ENCODE measurements at places on chromosomes 16 and 17.

DNA sequence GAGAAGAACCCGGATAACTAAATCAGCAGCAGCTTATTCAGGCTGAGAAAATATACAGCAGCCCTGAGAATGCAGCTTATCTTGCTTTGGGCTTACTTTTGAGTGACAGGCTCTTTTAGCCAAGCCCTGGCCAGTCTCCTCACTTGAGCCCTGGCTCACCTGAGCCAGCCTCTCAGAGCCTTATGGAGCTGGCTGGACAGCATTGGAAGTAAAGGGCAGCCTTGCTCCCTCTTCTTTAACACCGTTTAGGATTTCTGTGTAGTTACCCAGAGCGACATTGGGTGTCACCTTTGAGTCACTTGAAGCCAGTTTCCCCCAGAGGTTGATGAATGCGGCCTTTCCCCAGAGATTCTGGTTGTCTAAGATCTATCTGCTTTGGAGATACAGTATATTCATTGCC, 7.7 kb upstream of the NPIPB2 start:
- no peak for DNase-seq

DNA sequence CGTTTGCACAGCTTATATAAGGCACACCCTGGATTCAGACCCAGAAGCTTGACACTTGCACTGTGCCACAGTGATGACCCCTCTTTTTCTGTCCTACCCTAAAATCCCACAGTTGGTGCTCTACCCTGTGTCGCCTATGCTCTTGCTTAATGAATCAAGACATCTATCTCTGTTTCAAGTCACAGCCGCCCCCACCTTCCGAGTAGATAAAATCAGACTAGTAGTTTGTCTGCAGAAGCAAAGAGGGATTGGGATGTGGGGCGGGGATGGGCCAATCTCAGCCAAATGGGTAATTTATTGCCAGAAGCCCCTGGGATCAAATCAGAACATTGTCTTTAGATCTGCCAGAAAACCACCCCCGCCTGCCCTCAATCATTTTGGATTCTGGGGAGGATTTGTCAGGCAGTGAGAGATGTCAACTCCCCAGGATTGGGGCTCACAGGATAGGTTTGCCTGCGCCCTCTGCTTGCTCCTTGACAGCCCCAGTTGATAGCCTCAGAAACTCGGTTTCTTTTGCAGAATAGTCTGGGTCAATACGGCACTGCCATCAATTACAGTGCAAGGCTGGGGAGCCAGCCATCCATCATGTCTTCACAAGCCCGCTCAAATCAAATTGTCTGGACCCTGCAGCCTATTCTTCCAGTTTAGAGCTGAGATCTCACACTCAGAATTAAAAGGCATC, 520.8 kb downstream of the GRIN2A start:
- no peak for DNase-seq

- DNase-seq = no peak
Observed at GRCh38 chr17:19546289-19547065, 12.8 kb downstream of the SLC47A1 start.

DNA sequence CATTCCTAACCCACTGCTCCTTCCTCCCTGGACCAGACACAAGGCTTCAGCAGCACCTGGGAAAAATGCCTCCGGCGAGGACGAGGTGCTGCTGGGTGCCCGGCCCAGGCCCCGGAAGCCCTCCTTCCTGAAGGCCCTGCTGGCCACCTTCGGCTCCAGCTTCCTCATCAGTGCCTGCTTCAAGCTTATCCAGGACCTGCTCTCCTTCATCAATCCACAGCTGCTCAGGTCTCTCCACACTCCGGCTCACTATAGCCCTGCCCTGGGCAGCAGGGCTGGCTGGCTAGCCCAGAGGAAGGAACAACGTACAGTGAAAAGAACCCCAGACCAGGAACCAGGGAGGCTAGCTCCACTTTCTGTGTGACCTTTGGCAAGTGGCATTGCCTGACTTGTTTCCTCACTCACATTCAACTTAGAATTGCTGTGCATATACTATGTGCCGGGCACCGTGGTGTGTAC, 26.2 kb downstream of the ABCC3 start:
- no peak for DNase-seq

DNA sequence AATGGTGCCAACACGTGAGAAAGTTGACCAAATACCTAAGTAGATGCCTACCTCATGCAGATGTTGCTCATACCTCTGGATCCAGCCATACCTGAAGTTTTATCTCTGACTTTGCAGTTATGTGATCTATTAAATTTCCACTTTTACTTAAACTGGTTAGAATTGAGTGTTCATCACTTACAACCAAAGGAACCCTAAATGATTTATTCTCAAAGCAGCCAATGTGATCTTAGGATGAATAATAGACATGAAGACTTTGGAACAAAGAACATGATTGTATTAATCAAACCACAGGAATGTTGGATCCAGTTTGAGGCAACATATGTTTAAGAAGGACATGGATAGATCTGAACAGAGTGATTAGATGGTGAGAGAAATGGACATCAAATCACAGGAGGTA, 68.7 kb downstream of the IRX6 start:
- no peak for DNase-seq

- no peak for DNase-seq
Observed at GRCh38 chr16:47461598-47462266, 601 bp downstream of the PHKB start.

GRCh38 chr16:12798846-12799245, 4.8 kb downstream of the CPPED1 start:
- DNase-seq = no peak

GRCh38 chr17:71842986-71843385, 277.8 kb upstream of the SOX9 start:
- DNase-seq = no peak

DNA sequence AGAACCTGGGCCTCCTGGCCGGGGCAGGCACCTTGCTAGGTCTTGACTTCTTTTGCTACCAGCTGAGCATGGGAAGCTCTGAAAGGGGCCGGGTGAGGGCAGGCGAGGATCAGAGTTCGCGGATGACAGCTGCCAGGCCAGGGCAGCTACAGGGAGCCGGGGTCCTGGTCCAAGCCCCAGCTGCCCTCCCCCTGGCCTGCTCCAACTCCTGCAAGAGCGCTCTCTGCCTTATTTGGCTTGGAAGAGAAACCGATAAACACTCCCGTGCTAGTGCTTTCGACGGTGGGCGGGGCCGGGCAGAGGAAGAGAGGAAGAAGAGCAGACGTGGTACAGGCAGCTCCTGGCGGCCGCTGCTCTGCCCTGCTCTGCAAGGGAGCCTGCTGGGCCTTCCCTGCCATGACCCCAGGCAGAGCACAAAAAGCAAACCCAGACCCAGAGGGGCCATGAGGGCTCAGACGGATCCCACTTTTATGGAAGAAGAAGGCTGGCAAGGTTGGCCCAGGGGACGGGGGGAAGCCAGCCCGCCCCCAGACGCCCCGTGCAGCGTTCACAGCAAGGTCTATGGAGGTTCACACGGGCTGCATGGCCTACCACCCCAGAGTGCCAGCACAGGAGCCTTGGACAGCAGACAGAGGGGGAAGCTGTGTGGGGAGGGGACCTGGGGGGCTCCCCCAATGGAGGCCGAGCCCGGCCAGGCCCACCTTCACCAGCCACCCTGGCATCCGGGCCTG, 25.6 kb downstream of the PIEZO1 start:
- DNase-seq = no peak

DNA sequence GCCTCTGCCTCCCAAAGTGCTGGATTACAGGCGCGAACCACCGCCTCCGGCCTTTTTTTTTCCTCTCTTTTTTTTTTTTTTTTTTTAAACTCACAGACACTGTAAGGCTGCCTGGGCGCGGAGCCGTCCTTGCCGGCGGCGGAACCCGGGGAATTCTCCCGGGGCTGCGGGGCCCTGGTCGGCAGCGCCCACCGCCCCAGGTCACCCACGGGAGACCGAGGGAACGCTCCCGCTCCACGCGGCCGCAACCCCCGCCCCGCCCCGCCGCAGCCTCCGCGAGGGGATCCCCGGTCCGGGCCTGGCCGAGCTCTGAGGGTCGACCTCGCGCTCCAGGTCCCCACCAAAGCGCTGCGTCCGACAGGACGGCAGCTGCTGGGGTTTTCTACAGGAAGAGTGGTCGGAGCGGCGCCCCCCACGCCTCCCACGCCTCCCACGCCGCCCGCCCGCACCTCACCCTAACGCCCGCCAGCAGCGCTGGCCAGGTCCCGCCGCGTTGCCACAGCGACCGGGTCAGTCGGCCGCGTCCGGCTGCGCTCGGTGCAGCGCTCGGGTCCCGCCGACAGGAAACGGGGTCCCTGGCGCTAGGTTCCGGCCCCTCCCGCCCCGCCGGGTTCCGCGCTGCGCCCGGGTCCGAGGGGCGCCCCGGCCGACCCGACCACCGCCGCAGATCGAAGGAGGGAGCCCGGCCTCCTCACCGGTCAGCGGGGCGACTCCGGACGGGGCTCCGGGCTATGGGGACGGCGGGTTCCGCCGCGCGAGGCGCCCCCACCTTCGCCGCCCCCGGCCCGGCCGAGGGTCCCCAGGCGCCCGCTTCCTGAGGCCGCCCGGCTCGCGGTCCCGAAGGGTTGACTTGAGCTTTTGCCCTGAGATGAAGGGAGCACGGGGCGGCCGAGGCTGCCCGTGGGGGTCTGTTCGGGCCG, at the start of gene CCDC57:
Gene CCDC57, minus strand, starts transcription at position 512 of the 920 bp plus-strand sequence. CDS start 10,898 bp downstream, outside the sequence.
- DNase-seq = no peak

DNA sequence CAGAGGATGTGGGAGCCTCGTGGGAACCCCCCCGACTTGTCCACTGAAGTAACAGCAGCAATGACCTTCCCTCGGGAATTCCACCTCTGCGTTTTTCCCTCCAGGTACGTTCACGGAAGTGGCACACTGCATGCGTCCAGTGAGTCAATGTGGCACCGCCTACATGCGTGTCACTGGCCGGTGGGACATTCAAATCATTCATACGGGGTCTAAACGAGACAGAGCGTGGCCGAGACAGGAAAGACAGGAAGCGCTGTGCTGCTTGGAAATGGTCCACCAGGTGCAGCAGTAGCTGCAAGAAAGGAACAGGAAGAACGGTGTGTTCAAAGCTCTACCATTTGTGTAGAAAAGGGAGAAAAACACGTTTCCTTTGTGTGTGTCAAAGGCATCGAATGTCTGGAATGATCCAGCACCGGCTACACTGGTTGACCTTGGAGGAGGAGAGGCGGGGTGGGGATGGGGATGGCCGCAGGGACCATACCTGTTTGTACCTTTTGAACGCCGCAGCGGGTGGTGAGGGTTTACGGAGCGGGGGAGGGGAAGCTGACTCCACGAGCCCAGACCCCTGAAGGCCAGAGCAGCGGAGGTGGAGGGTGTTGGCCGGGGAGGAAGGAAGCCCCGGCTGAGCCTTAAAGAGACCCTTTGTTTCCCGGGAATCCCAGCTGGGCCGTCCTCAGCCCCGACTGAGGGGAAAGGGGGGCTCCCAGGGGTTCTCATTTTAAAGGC, 1.7 kb upstream of the PGAP6 start:
- DNase-seq = no peak

GRCh38 chr16:30894540-30895368, 877 bp upstream of the BCL7C start:
- no peak for DNase-seq

GRCh38 chr16:12081048-12081404, 104.5 kb downstream of the SNX29 start:
- DNase-seq = no peak

DNA sequence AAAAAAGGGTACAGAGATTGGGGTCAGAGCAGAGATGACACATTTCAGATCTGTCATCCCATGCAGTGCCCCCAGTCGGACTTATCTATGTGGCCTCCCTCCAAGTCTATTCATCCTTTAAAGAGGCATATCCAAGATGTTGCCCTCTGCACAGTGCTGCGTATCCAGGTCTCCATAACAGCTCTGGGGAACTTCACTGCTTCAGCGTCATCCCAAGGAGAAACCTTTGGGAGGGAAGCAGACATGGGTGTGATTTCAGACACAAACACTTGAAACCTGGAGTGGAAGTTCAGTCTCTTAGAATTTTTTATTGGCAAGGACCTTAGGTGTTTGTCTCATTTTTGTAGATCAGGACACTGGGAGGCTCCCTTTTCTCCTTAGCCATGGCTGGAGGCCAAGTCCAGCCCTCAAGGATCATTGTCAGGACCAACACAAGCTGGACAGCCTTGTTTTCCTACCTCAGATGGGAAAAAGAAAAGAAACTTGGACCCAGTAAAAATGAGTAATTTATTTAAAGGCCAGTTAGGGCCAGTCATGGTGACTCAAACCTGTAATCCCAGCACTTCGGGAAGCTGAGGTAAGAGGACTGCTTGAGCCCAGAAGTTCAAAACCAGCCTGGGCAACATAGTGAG, 23.9 kb upstream of the NLK start:
- no peak for DNase-seq

DNA sequence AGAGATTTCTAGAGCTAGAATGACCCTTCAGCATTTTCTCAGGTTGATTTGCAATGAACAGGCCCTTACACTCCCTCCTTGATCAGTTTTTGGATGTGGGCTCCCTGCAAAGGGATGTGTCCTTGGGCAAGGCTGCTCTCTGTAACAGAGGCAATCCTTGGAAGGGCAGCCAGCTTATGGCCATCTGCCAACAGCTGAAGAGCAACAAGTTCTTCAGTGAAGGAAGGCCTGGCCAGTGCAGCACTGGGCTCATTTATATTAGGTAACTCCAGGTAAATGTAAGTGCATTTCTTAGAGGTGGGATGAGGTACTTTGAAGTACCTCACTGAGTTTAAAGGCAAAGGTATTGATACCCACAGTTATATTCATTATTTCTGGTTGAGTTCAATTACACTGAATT, 114.3 kb upstream of the KCNJ16 start:
- DNase-seq = no peak

- no peak for DNase-seq
Observed at GRCh38 chr17:9957244-9957643, 52.2 kb upstream of the RCVRN start.

GRCh38 chr17:83125515-83126274, 46.3 kb downstream of the METRNL start:
- DNase-seq = no peak

DNA sequence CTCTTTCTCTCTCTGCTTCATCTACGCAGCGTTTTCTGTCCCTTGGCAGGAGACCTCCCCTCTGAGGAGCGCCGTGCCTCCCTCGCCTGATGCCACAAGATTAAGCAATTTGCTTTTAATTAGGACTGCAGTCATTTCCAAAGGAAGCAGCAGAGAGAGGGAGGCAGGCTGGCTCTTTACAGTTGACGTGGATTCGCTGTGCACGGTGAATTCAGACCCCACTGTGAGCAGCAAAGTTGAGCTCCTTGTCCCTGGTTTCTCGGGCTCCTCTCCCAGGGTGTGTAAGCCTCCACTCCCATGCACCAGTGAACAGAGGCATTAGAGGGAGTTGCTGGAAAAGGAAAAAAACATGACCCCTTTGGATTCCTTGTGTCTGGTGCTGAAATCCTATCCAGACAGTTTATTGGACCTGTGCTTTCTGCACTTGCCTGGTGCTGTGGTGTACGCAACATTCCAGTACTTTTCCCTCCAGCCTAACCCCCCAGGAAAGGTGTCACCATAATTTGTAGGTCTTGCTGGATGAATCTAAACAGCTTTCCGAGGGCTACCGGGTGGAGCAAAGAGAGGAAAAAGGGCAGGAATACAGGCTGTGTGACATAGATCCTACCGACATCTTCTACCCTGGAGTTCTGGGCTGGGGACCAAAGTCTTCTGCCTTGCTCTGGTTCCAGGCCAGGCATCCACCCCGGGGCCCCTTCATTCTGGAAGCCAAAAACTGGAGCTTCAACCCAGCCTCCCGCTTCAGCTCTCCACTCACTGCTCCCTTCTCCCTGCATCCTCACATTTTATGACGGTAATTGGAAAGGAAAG, 171.0 kb downstream of the MAF start:
- DNase-seq = no peak
